CD4-positive, CD25-positive, alpha-beta regulatory T cell (primary cell): ENCODE measurements at places on chromosomes 7 and 10. TPM values are rescaled to one million over a fixed set of nuclear protein-coding genes. Genes with fewer than 3 reads are reported as not detected.
A peak's percentile ranks its signal among the peaks of the same experiment; 100 is the strongest.

- H3K27me3 ChIP-seq: peaks cover 2% of the 10 kb centered on the region
- no peak overlapping the region for H3K27ac ChIP-seq
- H3K36me3 ChIP-seq: no peaks in the 10 kb centered on the region
- H3K4me3 ChIP-seq: no peak overlapping the region
- no peak for DNase-seq
Measured at GRCh38 chr10:28845009-28845682, 167.8 kb downstream of the BAMBI start.

- no peak overlapping the region for H3K4me3 ChIP-seq
- DNase-seq: peak; percentile 53
- peaks cover 94% of the 10 kb centered on the region for H3K36me3 ChIP-seq
- no peak overlapping the region for H3K27ac ChIP-seq
- H3K4me1 ChIP-seq: no peaks in the 10 kb centered on the region
Measured at GRCh38 chr10:97463363-97464132, 17.6 kb downstream of the ZDHHC16 start.

DNA sequence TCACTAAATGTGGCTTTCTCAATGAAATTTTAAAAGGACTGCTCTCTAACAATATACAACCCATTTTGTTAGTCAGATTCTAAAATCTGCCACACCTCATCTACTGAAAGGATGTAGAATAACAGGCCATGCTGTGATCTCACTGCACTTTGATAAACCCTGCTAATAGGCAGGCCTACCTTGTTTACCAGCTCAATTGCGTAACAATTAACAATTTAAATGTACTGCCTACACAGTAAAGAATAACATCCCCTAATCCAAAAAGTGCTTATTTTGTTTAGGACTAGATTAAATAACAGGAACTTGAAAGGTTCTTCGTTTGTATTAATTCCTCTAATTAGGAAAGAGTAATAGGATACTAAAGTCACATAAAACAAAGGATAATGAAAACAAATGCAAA is 4.5 kb downstream of the SRI start:
- H3K4me1 ChIP-seq: peaks cover 39% of the 10 kb centered on the region
- H3K36me3 ChIP-seq: peaks cover 32% of the 10 kb centered on the region
- no peak overlapping the region for H3K4me3 ChIP-seq
- H3K27me3 ChIP-seq: no peaks in the 10 kb centered on the region
- H3K27ac ChIP-seq: no peak overlapping the region

- no peaks in the 10 kb centered on the region for H3K36me3 ChIP-seq
- no peak overlapping the region for H3K27ac ChIP-seq
- no peaks in the 10 kb centered on the region for H3K27me3 ChIP-seq
- DNase-seq: no peak
Measured at GRCh38 chr7:94875201-94875600, 32.2 kb upstream of the PPP1R9A start.

The IDI2 gene
- not detected for total RNA-seq

The OPN1SW gene
- not detected for total RNA-seq

The CPEB3 gene
- total RNA-seq: 4.4 TPM
